ENCODE measurements at places on chromosomes 7 and 10.

GRCh38 chr10:3836222-3836820 lies 51.3 kb upstream of the KLF6 start:
- no peaks in the 10 kb centered on the region for H3K4me1 ChIP-seq
- no peaks in the 10 kb centered on the region for H3K27me3 ChIP-seq
- DNase-seq, result no peak
- H3K36me3 ChIP-seq, result no peaks in the 10 kb centered on the region
- no peak overlapping the region for H3K4me3 ChIP-seq

GRCh38 chr7:83791737-83792136 lies 142.8 kb upstream of the SEMA3E start:
- no peaks in the 10 kb centered on the region for H3K4me1 ChIP-seq
- H3K4me3 ChIP-seq, result no peak overlapping the region
- H3K36me3 ChIP-seq, result no peaks in the 10 kb centered on the region

DNA sequence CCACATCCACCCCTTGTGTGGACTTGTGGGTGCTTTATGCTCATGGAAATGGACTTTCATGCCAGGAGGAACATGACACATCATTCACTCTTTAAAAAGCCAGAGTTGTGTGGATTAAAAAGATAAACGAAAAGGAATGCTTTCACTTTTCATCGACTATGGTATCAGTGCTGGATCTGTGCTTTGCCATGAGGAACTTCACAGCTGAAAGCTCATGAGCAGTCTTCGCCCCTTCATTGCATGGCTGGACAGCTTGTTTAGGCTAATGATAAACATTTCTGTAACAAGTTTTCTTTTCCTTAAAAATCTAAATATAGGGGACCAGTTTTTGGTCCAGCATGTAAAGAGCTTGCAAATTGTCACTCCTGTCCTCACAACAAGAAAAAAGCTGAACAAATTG lies 173.6 kb upstream of the NPS start:
- H3K4me3 ChIP-seq, result no peak overlapping the region
- H3K27ac ChIP-seq, result no peak overlapping the region
- H3K36me3 ChIP-seq, result no peaks in the 10 kb centered on the region

DNA sequence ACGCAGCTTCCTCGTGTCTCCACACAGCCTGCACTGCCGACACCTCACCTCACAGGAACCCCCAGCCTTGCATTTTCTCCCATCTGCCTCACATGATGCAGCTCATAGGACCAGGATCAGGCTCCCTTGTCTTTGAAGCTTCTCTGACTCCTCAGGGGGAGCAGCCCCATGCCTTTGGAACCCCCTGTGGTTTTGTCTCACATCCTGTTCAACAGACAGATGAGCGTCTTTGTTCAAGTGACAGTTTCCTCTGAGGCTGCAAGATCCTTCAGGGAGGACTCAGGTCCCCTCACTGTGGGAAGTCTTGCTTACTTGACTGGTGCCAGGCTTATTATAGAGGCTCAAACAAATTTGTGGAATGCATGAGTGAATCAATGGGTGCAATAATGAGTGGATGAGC lies 667.1 kb downstream of the INHBA start:
- no peaks in the 10 kb centered on the region for H3K4me1 ChIP-seq
- H3K4me3 ChIP-seq, result no peak overlapping the region
- no peaks in the 10 kb centered on the region for H3K27me3 ChIP-seq
- DNase-seq, result no peak
- no peak overlapping the region for H3K27ac ChIP-seq

- H3K27me3 ChIP-seq, result no peaks in the 10 kb centered on the region
- no peak for DNase-seq
- H3K4me1 ChIP-seq, result 0 out of 2 replicates have a peak, but pooled peaks cover 2% of the 10 kb centered on the region
- no peaks in the 10 kb centered on the region for H3K36me3 ChIP-seq
These were observed 458.5 kb downstream of the KCNMA1 start for GRCh38 chr10:77179015-77179695.

DNA sequence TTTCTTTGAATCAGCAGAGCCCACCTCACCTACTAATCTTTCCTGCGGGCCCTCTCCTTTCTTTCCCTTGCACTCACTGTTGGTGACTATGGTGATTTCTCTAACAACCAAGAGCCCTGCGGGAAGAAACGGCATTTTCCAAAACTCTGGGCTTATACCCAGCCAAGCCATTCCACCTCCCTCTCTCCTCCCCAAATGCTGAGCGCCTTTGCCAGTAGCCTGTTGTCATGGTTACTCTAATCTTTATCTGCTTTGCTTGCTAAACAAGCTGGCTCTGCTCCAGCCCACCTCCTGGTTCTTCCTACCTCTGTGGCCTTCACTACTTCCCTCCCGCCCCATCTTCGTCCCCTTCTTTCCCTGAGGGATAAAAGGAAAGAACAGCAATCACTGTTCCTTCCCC lies 86.7 kb downstream of the DGKI start:
- H3K4me1 ChIP-seq, result no peaks in the 10 kb centered on the region
- no peak overlapping the region for H3K4me3 ChIP-seq
- no peaks in the 10 kb centered on the region for H3K36me3 ChIP-seq
- no peaks in the 10 kb centered on the region for H3K27me3 ChIP-seq
- no peak for DNase-seq

- no peak for DNase-seq
- peaks cover 19% of the 10 kb centered on the region for H3K4me1 ChIP-seq
- no peak overlapping the region for H3K4me3 ChIP-seq
- no peaks in the 10 kb centered on the region for H3K27me3 ChIP-seq
- H3K27ac ChIP-seq, result no peak overlapping the region
These were observed 54.1 kb downstream of the HK1 start for GRCh38 chr10:69332278-69333010.

DNA sequence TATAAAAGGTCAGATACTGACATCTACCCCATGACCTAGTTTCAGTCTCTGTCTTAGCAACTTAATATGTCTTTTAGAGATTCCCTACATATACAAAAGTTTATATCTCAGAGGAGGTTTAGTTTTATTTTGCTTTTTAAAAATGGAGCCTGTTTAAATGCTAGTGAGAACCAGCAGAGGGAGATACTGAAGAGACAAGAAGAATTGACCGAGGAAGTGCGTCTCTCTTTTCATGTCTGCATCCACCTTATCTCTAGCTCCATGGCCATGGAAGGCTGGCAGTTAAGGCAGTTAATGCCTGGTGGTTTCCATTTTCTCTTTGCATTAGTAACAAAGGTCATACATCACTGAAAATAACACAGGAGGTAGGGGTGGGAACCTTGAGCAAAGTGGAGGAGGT lies 10.7 kb downstream of the SUV39H2 start:
- no peak for DNase-seq
- H3K4me3 ChIP-seq, result no peak overlapping the region
- H3K36me3 ChIP-seq, result no peaks in the 10 kb centered on the region
- H3K27me3 ChIP-seq, result no peaks in the 10 kb centered on the region

DNA sequence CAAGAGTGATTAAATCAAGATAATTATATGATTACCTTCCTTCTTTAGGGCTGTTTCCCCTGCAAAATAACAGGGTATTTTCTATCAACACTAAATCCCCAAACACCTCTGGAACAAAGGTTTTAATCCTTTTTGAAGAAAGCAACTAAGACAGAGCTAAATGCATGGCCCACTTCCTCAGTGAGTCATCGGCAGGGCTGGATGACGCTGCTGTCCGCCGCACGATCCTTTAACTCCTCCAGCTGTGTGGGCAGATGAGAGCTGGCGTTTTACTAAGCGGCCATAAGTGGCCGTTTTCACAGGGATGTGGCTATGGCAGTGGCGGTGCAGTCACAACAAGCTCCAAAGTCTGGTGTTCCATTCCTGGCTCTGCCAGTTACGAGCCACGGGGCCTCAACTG lies 76.0 kb upstream of the C1QL3 start:
- H3K27me3 ChIP-seq, result no peaks in the 10 kb centered on the region
- no peak for DNase-seq
- no peak overlapping the region for H3K4me3 ChIP-seq
- H3K36me3 ChIP-seq, result no peaks in the 10 kb centered on the region
- H3K4me1 ChIP-seq, result peaks cover 4% of the 10 kb centered on the region

- H3K27me3 ChIP-seq, result no peaks in the 10 kb centered on the region
- no peak overlapping the region for H3K27ac ChIP-seq
- no peak for DNase-seq
- H3K4me1 ChIP-seq, result no peaks in the 10 kb centered on the region
- no peaks in the 10 kb centered on the region for H3K36me3 ChIP-seq
- H3K4me3 ChIP-seq, result no peak overlapping the region
These were observed 62.1 kb upstream of the SHH start for GRCh38 chr7:155874411-155874810.

DNA sequence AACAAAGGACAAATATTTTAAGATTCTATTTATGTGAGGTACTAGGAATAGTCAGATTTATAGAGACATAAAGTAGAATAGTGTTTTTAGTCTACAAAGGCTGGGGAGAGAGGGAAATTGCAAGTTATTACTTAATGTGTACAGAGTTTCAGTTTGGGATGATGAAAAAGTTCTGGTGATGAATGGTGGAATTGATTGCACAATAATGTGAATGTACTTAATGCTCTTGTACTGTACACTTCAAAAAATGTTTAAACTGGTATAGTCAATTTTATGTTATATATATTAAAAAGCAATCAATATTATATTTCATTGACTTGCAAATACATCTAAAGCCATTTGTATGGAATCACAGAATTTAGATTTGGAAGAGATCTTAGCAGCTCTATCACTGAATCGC lies 213.4 kb downstream of the PPP1R3A start:
- H3K4me1 ChIP-seq, result no peaks in the 10 kb centered on the region
- no peak overlapping the region for H3K27ac ChIP-seq
- no peaks in the 10 kb centered on the region for H3K27me3 ChIP-seq

GRCh38 chr7:27586825-27587224 lies 75.9 kb downstream of the HIBADH start:
- no peaks in the 10 kb centered on the region for H3K27me3 ChIP-seq
- no peak overlapping the region for H3K4me3 ChIP-seq
- no peaks in the 10 kb centered on the region for H3K36me3 ChIP-seq
- no peak overlapping the region for H3K27ac ChIP-seq
- H3K4me1 ChIP-seq, result 0 out of 2 replicates have a peak, but pooled peaks cover 2% of the 10 kb centered on the region

DNA sequence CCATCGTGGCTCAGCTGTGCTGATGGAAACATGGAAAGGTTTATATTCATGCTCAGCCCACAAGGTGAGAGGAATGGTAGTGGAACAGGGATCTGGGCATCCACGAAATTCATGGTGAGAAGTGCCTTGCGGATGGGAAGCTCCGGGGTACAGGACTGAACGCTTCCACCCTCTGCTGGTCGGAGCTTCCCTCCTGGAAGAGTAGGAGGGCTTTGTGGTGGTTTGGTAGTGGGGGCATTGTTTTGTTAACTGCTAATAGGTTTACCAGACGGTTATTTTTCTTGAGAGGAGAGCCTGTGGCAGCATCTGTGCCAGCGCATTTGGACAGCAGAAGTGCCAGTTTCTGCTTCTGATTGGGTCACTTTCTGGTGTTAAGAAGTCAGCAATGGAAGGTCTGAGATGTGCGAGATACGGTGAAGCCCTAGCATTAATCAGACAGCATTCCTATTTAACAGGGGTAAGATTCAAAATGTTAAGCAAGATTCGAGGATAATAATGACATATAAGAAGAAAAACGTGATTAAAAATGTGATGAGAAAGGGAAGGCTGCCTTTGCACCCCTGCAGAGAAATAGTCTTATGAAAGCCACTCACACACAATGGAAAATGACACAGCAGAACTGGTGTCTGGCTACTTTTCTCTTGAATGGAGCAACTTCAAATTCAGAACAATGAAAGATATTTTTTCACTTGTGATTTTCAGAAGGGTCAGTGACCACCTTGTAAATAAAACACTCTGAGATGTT lies 17.7 kb downstream of the ABCA13 start:
- H3K27ac ChIP-seq, result no peak overlapping the region
- no peaks in the 10 kb centered on the region for H3K27me3 ChIP-seq
- no peak for DNase-seq
- H3K4me1 ChIP-seq, result no peaks in the 10 kb centered on the region
- no peak overlapping the region for H3K4me3 ChIP-seq

DNA sequence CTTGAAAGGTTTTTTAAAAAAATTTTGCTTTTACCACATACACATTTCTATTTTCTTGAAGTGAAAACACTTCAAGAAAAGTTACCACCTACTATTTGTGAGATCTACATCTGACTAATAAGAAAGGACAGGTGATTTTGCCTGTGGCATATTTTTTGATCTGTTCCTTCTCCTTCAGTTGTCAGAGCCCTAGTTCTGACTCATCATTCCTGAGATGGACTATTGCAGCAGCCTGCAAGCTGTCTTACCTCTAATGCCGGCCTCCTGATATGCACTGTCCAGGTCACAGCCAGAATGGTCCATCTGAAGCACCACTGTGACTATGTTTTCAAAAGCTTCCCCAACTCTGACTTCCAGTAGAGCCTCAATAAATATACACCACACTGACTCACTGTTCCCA lies 28.2 kb upstream of the ANK3 start:
- H3K36me3 ChIP-seq, result no peaks in the 10 kb centered on the region
- DNase-seq, result no peak
- peaks cover 5% of the 10 kb centered on the region for H3K27me3 ChIP-seq
- H3K4me3 ChIP-seq, result no peak overlapping the region

DNA sequence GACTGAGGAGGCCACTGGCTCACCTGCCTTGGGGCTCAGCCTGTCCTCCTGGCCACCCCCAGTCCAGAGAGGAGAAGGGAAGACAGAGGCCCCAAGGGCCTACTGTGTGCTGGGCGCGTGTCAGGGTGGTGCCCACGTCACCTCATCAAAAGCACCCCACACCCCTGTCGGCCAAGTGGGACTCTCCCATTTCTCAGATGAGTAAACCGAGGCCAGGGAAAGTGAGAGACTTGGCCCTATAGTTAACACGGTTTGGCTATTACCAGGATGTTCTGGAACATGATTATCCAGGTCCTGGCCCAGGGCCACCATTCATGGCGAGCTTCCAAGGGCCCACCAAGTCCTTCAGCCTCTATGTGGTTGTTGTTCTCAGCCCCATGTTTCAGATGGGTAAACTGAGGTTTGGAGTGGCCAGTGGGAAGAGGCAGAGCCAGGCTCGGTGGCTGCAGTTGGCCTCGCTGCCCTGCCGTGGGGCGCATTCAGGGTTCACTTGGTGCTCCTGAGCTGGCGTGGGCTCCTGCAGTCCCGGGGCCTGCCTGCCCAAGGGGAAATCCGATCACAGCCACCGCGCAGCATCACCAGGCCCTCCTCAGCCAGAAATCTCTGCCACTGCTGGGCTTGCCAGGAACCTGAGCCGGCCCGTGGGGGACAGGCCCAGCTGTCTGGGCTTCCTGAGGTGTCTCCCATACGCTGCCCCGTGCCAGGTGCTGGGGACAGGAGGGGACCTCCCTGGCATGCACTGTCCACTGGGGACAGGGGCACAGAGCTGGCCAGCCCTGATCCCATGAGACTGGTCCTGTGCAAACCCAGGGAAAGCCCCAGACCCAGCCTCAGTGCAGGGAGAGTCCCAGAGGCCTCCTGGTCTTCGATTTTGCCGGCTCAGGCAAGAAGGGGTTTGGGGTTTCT lies 117.7 kb upstream of the TNRC18 start:
- no peaks in the 10 kb centered on the region for H3K27me3 ChIP-seq
- no peak overlapping the region for H3K4me3 ChIP-seq
- DNase-seq, result no peak

- H3K27me3 ChIP-seq, result no peaks in the 10 kb centered on the region
- peaks cover 52% of the 10 kb centered on the region for H3K36me3 ChIP-seq
- no peak for DNase-seq
- H3K4me3 ChIP-seq, result no peak overlapping the region
These were observed 18.7 kb downstream of the ZMIZ2 start for GRCh38 chr7:44767134-44767911.

GRCh38 chr10:12639996-12640944 lies 290.9 kb downstream of the CAMK1D start:
- no peaks in the 10 kb centered on the region for H3K36me3 ChIP-seq
- H3K27ac ChIP-seq, result no peak overlapping the region
- H3K27me3 ChIP-seq, result no peaks in the 10 kb centered on the region
- DNase-seq, result no peak
